ENCODE measurements at places on chromosomes 2 and 18.

- no peak for DNase-seq
Observed at GRCh38 chr2:94999431-94999883, 26.1 kb upstream of the MAL start.

- DNase-seq, result no peak
Observed at GRCh38 chr2:223700221-223700620, 98.1 kb upstream of the SCG2 start.

DNA sequence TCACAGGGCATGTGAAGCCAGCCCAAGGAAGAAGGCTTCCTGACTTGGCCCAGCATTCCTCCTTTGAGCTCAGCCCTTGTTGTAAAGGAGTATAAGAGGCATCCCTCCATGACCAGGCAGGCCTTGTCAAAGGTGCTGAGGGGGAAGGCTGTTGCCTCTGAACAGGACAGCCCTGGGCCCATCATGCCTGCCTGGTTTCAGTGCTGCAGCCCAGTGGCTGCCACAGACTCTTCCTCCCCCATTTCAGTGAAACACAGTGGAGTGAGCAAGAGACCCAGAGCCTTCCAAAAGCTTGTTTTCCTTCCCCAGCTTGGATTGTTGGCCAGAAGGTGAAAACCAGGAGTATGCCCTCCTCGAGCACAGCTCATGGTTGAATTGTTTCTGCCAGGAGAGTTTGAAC, 19.9 kb upstream of the RPL37A start:
- DNase-seq, result no peak

- no peak for DNase-seq
Observed at GRCh38 chr2:241820625-241821384, 11.8 kb downstream of the NEU4 start.

- DNase-seq, result no peak
Observed at GRCh38 chr2:75986617-75987016, 275.9 kb upstream of the GCFC2 start.

DNA sequence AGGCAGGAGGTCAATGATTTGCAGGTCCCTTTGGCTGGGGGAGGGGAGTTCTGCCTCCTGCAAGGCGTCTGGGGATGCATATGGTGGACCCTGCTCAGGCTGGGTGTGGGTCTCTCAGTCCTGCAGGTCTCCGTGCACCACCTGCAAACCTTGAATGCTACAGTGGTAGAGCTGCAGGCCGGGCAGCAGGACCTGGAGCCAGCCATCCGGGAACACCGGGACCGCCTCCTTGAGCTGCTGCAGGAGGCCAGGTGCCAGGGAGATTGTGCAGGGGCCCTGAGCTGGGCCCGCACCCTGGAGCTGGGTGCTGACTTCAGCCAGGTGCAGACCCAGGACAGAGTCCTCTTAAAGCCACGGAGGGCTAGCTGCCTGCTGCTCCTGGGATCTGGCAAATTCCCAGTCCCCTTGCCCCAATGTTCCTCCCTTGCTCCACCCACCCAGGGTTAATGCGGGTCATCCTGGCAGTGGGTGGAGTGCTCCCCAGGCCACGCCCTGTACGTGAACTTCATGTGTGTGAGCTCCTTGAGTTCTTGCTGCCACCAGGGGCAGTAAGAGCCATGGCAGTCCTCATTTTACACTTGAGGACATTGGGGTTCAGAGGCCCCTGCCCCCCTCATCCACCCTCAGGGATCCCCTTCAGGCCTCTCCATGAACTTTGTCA, 3.1 kb downstream of the PROM2 start:
- no peak for DNase-seq

DNA sequence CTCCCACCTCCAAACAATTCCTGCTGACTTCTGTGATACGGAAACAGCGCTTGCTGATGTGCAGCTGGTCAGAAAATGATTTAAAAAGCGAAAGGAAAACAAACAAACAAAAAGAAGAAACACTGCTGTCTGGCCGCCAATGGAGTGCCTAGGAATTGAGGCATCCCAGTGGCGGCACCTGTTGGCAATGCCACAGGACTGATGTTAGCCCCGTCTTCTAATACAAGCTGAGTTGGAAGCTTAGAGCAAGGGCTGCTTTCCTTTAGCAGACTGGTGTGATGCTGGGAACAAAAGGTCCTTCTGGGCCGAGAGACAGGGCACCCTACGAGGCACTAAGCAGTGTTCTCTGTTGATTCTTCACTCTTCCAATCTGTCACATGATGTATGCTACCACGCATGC, 163.6 kb upstream of the REV1 start:
- DNase-seq, result no peak

DNA sequence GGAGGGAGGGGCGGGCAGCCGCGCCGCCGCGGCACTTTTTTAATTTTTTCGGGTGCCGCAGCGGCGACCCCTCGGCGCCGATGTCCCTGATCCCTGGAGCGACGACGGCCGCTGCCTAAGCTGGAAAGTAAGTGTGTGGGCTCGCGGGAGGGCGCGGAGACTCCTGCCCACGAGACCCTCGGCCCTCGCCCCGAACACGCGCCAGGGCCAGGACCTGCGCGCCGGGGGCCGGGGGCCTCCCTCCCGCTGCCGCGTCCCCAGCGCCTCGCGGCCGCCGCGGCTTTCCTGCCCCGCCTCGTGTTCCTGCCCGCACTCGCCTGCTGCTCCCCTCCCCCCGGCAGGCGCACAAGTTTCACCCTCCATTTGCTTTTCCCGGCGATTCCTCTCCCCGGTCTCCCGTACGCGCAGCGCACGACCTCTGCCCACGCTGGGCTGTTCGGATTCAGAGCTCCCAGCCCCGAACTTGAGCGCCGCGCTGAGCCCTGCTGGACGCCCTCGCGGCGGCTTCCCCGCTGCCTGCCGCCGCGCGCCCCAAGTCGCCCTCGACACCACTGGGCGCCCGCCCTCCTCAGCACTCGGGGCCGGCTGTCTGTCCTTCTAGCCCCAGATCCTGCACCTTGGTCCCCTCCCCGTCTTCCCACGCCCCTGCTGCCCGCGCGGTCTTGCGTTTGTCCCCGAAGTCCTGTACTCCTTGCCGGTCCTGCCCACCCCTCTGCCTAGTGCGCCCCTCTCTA, 507 bp downstream of the PKP4 start:
- peak; percentile 54 for DNase-seq

- no peak for DNase-seq
Observed at GRCh38 chr2:98519156-98519555, 74.5 kb downstream of the INPP4A start.

- no peak for DNase-seq
Observed at GRCh38 chr2:7593360-7593759, 676.1 kb downstream of the RNF144A start.

- DNase-seq, result no peak
Observed at GRCh38 chr2:213443921-213444320, 159.7 kb downstream of the SPAG16 start.

DNA sequence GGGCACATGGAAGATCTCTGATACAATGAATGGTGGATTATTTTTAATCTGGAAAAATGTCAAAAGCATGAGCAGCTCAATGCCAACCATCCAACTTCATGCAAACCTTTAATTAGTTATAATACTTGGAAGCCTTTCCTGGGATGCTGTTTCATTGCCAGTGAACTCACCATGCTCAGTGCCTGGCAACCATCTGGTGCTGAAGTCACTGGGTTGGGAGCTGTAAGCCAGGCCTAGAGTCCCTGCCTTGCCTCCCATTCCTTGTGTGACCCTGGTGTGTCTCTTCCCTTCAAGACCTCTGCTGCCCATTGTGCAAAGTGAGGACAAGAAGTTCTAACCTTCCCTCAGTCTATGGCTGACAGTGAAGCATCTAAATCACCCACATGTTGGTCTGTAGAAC, 458.7 kb downstream of the RNF144A start:
- DNase-seq, result no peak

DNA sequence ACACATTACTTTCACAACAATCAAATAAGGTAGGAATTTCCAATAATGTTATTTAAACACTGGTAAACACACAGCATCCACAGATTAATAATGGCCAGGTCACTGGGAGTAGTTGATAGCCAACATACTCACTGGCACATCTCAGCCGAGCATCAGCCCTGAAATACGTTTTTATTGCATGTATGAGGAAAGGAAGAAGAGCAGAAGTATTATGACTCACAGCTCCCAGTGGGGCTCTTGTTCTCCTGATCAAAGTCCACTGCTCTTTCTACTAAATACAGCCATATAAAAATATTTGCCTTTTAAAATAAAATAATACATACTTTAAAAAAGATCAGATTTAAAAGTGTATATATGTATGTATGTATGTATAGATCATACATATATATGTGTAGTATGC, 999.6 kb downstream of the SUCLG1 start:
- DNase-seq, result no peak

All from CD4-positive, alpha-beta T cell treated with Interleukin-17A for 1 hour (primary cell).